ENCODE measurements at places on chromosomes 2 and 18. TPM values are rescaled to one million over a fixed set of nuclear protein-coding genes. Genes with fewer than 3 reads are reported as not detected.

DNA sequence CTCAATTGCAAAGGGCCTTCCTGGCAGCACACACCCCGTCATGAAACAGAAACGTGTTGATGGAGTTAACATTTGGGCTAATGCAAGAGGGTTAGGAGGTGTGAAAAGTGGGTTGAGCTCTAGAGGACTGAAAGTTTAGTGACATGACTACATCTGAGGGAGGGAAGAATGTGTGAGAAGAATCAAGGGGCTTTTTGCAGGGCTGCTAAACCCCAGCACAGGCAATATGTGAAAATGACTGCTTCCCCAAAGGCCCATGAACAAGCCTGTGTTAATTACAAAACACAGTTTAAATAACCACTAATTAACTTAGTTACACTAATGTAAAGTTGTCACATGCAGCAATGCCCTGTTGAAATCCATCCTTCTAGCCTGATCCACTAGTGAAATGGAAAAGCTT lies 63.4 kb upstream of the PEX13 start:
- no peak for DNase-seq

GRCh38 chr2:24418166-24418841 lies 58.0 kb upstream of the ITSN2 start:
- no peak for DNase-seq

SPC25 gene
- polyA plus RNA-seq = 0.32 TPM

SERPINB11 gene
- not detected for polyA plus RNA-seq

DNA sequence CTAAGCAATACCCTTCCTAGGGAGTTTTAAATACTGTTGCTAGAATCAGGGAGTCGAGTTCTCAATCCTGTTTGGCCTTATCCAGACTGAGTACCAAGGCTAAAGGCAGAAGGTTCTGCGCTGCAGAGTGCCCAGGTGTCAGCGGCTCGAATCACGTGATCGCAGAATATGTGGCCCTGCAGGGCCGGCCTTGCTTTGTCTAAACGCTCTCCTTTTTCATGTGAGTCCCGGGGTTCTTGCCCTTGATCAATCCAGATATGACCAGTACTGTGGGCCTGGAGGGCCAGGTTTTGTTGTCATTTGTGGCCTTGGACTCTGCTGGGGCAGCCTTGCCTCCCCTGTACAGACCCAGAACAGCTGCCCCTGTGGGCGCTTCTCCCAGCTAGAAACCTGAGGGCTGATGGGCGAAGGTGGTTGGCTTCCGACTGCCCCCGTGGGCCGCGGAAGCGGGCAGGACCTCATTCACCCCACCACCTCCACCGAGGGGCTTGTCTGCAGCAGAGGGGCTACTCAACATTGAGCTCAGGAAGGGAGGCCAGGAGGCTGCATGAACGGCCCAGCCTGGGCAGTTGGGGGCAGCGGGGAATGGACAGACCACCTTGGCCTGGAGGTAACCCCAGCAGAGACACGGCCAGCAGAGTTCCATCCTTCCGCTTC lies 225.0 kb downstream of the ALPK2 start:
- DNase-seq = no peak

HAAO gene
- polyA plus RNA-seq = 31.5 TPM

- DNase-seq = no peak
Observed at GRCh38 chr2:118197011-118197675, 108.9 kb downstream of the INSIG2 start.

CNTNAP5 gene
- polyA plus RNA-seq = 0.01 TPM

DNA sequence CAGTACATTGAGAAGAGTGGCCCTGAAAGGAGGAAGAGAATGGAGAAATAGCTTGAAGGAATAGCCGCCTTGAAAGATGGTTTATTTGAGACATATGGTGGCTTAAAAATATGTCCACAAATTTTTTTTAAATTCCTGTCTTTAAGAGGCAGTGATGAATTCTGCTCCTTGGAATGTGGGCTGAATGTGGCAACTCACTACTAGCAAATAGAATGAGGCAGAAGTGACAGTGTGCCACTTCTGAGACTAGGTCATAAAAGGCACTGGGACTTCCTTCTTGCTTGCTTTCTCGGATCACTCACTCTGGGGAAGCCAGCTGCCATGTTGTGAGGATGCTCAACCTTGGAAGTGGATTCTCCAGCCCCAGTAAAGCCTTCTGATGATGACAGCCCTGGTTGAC lies 67.0 kb downstream of the FAM161A start:
- no peak for DNase-seq

DNA sequence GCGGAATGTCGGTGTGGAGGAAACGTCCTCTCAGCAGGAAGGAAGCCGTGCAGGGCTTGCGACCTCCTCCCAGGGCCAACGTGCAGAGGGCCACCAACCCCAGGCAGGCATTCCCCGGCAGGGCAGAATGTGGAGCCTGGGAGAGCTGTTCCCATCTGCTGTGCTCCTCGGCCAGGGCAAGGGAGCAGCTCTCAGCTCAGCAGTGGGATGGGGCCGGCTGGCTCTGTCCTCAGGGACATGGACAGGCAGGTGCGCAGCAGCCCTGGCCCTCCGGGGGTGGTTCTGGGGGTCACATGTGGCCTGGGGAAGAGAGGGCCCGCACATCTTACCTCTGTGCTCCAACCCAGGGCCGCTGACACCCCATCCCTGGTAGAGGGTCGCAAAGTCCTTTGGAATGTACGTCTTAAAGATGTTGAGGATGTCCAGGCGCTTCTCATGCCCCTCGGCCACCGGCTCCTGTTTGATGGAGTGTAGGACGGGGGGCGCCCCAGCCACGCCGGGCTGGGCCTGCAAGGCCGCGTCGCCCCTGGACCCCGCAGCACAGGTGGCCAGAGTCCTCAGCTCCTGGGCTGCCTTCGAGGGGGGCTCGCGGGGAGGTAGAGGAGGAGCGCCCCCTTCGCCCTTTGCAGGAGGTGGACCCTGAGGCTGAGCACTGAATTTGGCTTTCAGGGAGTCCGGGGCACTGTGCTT lies 116.4 kb downstream of the ZNF516 start:
- DNase-seq = no peak

KCNG3 gene
- polyA plus RNA-seq = 0.04 TPM

FHOD3 gene
- polyA plus RNA-seq = 35.4 TPM

DNA sequence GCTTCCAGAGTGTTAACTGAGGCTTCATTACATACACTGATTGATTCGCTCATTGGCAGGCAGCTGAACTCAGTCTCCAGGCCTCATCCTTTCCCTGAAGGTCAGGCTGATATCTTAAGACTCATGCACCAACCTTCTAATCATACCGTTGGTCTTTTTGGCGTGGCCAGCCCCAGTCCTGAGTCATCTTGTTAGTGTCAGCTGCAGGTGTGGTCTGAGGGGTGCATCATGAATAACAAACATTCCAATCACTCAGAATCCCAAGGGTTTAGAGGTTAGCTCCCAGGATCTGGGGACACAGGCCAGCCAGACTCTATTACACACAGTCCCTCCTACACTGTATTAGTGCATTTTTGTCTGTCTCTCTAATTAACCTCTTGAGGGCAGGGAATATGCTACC lies 271.5 kb downstream of the HRH4 start:
- no peak for DNase-seq

DNA sequence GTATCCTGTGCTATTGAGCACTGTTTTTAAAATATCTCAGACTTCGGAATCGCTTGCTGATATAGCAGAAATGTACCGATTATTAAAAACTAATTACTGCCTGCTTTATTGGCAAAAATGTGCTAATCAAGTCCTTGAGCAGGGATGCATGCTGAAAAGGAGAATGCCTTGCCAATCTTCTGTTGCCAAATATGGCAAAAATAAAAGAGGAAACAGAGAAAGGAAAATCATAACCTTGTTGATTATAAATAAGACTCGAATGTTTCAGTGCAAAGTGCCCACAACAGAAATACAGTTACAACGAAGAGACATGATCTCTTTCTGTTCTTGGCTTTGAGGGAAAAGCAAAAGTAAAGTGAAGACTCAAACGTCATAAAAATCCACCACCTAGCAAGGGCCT lies 248.5 kb downstream of the TMEM182 start:
- no peak for DNase-seq

GRCh38 chr2:170533156-170533555 lies 182.0 kb upstream of the SP5 start:
- no peak for DNase-seq

HRH4 gene
- polyA plus RNA-seq = 0.05 TPM

VWA3B gene
- polyA plus RNA-seq = 0.11 TPM

FAM237A gene
- polyA plus RNA-seq = not detected

DNA sequence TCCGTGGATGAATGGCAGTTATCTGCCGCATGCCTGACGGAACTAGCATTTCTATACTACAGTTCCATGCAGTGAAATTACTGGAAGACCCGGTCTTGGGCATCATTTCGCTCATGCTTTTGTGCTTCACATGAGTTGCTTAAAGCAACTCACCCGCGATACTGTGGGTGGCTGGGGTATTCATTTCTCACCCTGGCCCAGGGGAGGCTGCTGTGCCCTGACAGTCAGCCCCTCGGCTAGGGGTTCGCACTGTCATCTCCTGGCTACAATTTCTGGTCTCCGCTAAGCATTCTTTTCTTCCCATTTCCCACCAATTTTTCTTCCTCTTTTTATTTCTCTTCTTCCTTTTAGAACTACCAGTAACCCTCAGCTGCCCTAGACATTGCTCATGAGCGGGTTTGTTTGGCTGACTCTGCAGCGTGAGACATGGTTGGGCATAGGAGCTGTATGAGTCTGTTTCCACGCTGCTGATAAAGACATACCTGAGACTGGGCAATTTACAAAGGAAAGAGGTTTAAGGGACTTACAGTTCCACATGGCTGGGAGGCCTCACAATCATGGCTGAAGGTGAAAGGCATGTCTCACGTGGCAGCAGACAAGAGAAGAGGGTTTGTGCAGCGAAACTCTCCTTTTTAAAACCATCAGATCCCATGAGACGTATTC lies 16.5 kb upstream of the CNDP2 start:
- no peak for DNase-seq

PARD3B gene
- 9.1 TPM for polyA plus RNA-seq

GRCh38 chr2:104368089-104368488 lies 485.8 kb upstream of the POU3F3 start:
- DNase-seq = no peak

GRCh38 chr2:55017880-55018279 lies 32.4 kb downstream of the RTN4 start:
- DNase-seq = no peak

- DNase-seq = no peak
Observed at GRCh38 chr2:209367075-209367747, 56.6 kb upstream of the MAP2 start.

PLGLB2 gene
- polyA plus RNA-seq = 1.2 TPM

DNA sequence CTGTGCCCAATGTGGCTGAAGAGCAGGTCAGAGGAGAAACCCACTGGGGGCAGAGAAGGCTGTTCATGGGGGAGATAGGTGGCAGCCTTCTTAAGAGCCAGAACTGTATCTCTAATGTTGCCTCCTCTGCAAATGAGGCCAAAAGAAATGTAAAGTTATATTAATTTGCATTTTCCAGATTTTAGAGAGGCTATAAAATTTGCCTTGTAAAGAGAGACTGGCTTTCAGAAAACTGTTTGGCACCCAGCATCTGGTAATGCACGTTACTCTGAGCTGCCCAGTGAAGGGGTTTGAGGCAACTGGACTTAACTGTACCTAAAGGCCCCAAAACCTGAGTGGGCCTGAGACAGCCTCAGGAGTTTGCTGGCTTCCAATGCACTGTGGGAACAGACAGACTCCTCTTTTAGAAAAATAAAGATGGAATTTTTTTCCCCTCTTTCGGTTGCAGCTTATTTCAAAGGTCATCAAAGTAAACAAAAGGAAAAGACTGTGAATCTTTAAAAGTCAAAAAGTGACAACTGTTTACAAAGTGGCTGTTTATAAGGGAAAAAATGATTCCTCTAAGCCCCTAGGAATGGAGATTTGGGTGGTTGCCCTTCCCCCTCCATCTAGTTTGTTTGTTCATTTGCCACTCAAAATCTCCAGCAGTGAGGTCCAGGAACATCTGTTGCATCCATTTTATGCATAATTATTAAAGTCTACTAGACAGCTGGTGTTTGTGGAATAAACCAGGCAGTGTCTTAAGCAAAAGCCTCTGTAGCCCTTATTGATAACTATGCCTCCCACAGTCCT lies 132.2 kb upstream of the ZFP36L2 start:
- DNase-seq = no peak

DNA sequence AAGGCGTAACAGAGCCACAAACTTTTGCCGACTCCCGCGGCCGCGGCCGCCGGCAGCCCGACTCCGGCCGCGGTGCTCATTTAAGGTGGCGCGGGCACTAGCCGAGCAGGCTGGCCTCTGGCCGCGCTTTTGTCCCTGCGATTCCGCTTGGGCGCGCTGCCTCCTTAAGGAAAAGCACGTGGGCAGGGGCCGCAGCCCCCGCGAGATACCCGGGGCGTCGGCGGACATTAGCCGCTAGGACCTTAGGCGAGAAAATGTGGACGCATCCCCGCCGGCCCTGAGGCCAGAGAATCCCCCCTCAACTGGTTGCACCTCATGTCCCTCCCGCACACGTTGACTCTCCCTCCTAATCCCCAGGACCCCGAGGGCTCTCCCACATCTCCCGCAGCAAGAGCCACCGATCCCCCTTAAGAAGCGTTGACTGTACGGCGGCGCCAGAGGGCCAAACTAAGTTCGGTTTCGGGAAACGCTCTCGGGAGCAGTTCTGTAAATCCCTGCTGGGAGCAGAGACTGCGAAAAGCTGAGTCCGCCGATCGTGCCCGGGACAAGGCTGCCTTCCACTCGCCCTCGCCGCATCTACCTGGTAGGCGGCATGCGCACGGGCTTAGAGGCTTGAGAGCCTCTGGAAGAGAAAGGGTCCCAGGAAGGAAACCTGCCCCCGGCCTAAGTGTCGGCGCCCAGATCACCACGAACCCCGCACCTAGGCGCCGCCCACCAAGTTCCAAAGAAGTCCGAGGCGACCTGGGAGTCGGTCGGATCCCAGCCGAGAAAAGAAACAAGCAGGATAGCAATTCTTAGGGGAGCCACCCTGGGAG lies 1.8 kb upstream of the SATB2 start:
- peak; percentile 84 for DNase-seq

- no peak for DNase-seq
Observed at GRCh38 chr2:172926785-172927640, 148.6 kb upstream of the MAP3K20 start.

GRCh38 chr18:48837676-48838075 lies 113.1 kb downstream of the SMAD7 start:
- no peak for DNase-seq

RNF152 gene
- polyA plus RNA-seq = 3.4 TPM

- no peak for DNase-seq
Observed at GRCh38 chr2:160507464-160507863, 13.9 kb upstream of the RBMS1 start.

DSC2 gene
- polyA plus RNA-seq = 1.6 TPM
